ENCODE measurements at places on chromosomes 2 and 18. TPM values are rescaled to one million over a fixed set of nuclear protein-coding genes. Genes with fewer than 3 reads are reported as not detected.

SERPINB11 gene
- total RNA-seq = not detected

EVX2 gene
- not detected for total RNA-seq

BOLL gene
- total RNA-seq = not detected

CXXC1 gene
- total RNA-seq = 101 TPM

SPATA3 gene
- not detected for total RNA-seq

GULP1 gene
- total RNA-seq = 76.0 TPM

SLC30A3 gene
- 20.5 TPM for total RNA-seq

IL36B gene
- not detected for total RNA-seq

OR6B2 gene
- not detected for total RNA-seq

IL1A gene
- 0.10 TPM for total RNA-seq

SERPINB3 gene
- total RNA-seq = not detected

CLHC1 gene
- 11.1 TPM for total RNA-seq

TNS1 gene
- 6.2 TPM for total RNA-seq

Measured in HCT116 (cell line).